ENCODE measurements at places on chromosomes 2 and 18.

- DNase-seq, result no peak
Measured at GRCh38 chr2:232456296-232457120, 555 bp downstream of the ALPI start.

- DNase-seq, result no peak
Measured at GRCh38 chr2:106098081-106098480, 96.0 kb downstream of the UXS1 start.

- no peak for DNase-seq
Measured at GRCh38 chr2:229832510-229832898, 89.3 kb downstream of the TRIP12 start.

DNA sequence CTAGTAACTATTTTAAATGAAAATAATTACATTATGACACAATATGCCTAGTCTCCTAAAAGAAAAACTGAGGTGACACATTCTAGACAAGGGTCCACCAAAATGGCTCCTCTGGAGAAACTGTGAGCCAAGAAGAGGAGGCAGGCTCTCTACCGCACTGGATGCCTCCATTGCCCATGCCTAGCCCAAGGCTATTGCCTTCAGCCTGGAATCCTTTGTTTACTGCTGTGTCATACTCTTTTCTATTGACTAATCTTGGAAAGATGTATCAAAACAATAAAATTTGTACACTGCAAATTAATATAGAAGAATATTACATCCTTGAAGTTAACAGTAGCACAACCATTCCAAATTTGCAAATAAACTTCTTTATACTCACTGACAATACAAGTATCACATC is 167.1 kb downstream of the RAB3GAP1 start:
- DNase-seq, result no peak

GRCh38 chr2:83109284-83109683 is 1349.8 kb downstream of the SUCLG1 start:
- no peak for DNase-seq

DNA sequence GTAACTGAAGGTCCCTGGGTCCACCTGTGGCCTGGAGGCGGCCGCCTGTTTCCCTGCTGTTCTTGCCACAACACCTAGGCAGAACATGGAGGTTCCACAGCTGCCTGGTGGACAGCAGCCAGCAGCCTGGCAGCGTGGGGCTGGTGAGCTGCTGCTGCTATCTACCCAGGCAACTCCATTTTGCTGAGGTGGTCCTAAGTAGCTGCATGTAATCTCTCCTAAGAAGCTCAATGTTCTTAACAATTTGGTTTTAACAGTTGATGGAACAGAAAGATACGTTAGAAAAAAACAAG is 66.7 kb downstream of the NDUFA10 start:
- DNase-seq, result no peak

- peak; percentile 53 for DNase-seq
Measured at GRCh38 chr2:19256121-19256601, 102.3 kb downstream of the OSR1 start.

DNA sequence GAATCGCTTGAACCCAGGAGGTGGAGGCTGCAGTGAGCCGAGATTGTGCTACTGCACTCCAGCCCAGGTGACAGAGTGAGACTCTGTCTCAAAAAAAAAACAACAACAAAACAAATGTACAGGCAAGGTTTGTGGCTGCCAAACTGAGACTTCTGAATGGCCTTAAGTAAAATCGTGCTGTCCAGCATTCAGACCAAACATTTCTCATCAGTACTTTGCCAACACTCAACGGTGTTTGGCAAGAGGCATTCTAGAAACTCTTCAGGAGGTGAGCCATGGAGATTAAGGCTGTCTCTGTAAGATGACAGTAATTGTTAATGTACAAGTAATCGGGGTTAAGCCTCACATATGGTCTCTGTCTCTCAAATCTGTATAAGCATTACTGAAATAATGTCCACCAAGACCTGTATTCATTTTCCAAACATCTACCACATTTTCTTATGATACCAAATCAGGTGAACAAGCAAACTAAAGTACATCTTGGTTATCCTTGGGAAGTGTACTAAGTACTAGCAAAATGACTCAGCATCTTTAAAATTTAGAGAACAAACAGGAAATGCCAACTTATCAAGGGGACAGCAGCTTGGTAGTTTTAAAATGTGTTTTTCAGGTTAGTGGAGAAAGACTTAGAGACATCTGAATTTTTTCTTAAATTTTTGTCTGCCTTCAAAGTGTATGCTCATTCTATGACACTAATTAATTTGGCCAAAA is 29.3 kb downstream of the SERPINE2 start:
- DNase-seq, result no peak

DNA sequence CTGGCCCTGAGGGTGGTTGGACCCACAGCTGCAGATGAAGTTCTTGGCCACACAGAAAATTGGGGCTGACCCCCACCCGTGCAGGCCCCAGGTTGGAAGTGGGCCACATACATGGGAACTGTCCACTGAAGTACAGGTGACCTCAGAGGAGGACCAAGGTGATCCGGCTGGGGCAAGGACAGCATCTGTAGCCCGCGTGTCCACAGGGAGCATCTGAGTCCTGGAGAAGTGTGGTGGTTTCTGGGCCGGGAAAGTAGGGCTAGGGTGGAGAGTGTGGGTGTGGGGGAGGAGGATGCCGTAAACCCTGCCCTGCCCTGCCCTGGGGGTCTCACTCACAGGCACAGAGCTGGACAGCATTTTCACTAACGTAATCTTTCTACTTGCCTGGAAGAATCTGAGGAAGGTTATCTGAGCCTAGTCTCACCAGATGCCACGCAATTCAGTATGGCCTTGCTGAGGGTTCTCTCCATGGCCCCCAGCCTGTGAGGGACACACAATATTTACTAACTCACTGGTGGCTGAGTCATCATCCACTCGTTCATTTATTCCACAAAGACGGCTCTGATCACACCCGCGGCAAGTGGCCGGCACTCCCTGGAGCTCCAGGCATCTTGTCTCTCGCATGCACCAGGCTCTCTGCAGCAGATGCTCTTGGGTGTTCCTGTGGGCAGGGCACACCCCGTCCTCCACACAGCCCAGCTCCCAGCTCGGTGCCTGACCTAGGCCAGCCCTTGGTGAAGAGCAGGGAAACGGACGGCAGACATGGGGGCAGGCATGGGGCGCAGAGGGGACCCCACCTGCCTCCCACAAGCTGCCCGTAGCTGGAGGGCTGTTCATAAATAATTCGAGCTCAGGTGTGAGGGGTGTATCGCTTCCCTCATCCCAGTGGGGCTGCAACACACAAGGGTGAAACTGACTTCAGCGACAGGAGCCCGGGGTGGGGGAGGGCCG is 51.2 kb downstream of the INHBB start:
- DNase-seq, result no peak

- DNase-seq, result no peak
Measured at GRCh38 chr2:52454962-52455361, 1312.6 kb upstream of the CHAC2 start.

- DNase-seq, result no peak
Measured at GRCh38 chr2:220374282-220374681, 746.9 kb downstream of the SLC4A3 start.

- DNase-seq, result no peak
Measured at GRCh38 chr2:200351815-200352214, 45.3 kb downstream of the SPATS2L start.

- no peak for DNase-seq
Measured at GRCh38 chr2:10222-10875, 36.0 kb downstream of the FAM110C start.

DNA sequence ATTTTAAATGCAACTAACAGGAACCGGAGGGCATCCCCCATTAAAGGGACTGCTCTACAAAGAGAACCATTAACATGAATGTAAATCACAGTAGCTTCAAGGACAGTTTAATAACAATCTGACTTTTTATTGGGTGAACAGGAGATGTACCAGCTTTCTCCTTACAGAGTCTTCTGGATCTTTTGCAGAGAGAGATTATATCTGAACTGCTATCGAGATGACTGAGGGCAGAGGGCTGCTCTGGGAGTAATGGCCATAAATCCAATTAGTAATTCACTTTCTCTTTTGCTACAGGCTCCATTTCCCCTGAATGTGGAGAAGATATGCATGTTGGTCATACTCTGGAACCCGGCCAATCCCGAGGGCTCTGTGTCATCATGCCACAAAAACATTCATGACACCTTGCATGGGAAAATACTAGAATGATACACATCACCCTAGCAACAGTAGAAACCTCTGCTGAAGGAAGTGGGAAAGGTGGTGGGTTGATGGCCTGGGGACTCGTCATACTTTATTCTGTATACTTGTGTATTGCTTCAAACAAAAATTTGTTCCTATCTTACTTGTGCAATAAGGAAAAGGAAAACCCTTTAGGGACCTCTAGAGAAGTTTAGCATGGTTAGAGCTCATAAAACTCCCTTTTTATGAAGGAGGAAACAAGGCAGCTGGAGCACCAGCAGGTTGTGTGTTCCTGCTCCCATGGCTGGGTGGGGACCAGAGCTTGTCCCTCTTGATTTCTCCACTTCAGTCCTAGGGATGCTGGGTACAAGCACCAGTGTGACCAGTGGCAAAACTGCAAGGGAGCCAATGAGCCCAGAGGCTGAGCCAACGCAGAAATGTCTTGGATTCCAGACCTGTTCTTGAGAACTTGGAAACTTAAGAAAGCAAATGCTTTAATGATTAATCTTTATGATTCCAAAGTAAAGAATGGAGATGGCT is 26.0 kb downstream of the CTAGE1 start:
- peak; percentile 89 for DNase-seq

- peak; percentile 85 for DNase-seq
Measured at GRCh38 chr2:160228141-160228917, 28.3 kb upstream of the ITGB6 start.

- no peak for DNase-seq
Measured at GRCh38 chr2:237591141-237591881, 777 bp upstream of the RAB17 start.

GRCh38 chr18:30684825-30685481 is 357.6 kb downstream of the DSC3 start:
- no peak for DNase-seq

GRCh38 chr2:69452687-69453086 is 15.5 kb upstream of the NFU1 start:
- no peak for DNase-seq

- DNase-seq, result peak; percentile 64
Measured at GRCh38 chr18:361941-362310, 94.1 kb upstream of the THOC1 start.

DNA sequence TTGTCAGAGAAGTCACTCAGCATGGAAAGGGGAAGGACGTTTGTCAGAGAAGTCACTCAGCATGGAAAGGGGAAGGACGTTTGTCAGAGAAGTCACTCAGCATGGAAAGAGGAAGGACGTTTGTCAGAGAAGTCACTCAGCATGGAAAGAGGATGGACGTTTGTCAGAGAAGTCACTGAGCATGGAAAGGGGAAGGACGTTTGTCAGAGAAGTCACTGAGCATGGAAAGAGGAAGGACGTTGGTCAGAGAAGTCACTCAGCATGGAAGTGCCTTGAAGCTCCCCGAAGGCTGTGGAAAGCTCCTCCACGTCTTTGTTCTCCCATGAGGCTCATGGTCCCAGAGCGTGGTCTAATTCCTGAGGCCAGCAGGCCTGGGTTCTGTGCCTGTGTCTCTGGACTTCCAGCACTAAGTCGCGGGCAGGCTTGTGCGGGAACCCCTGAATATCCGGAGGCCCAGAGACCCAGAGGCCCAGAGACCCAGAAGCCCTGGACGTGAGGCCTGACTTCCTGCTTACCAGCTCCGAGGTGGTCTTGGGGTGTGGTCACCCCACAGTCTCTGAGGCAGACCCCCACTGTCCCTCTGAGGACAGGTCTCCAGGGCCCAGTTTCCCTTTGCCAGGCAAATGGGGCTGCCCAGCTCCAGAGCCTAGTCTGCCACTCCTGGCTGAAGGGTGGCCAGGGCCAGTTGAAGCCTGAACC is 70.4 kb upstream of the TWIST2 start:
- no peak for DNase-seq

GRCh38 chr2:98378901-98379300 is 32.6 kb downstream of the CNGA3 start:
- DNase-seq, result no peak

- no peak for DNase-seq
Measured at GRCh38 chr2:43212216-43212835, 14.1 kb downstream of the ZFP36L2 start.

DNA sequence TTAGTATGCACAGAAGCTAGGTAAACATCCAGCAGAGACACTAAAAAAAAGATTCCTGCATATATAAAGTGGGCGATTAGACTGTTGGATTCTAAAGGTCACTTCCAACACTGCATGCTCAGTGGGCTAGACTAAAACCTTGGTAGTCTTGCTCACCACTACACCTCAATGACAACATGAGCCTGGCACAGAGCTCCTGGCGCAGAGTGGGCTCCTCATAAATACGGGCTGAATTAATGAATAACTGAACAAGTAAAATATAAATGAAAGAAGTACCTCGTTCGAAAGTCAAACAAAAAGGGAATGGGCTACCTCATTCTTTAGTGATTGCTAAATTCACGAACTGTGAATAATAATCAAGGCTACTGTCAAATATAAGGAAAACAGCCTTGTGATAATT is 185.3 kb downstream of the STK39 start:
- DNase-seq, result no peak

GRCh38 chr2:145644820-145645302 is 1124.9 kb upstream of the ZEB2 start:
- DNase-seq, result no peak

- DNase-seq, result no peak
Measured at GRCh38 chr2:106094131-106094841, 99.8 kb downstream of the UXS1 start.

DNA sequence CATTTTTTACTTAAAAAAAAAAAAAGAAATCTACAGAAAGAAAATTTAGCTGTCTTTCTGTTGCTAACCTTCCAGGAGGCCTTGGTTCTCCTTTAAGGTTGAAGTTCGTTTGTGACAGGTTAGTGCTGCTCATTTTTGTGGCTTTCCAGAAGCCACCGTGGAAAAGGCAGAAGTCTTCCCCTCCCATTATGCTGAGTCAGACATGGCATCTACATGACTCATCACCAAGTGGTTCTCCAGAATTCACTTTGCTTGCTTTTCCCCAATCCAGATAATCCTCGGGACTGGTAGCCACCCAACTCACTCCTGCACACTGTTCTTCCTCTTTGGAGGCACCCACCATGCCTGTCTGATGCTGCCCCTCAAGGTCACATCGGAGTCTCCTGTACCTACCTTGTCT is 228.7 kb downstream of the PIK3C3 start:
- DNase-seq, result peak; percentile 37

- DNase-seq, result no peak
Measured at GRCh38 chr2:8656160-8656641, 25.7 kb upstream of the ID2 start.

GRCh38 chr2:64260093-64260803 is 116.0 kb upstream of the PELI1 start:
- no peak for DNase-seq

GRCh38 chr2:103960951-103961350 is 893.0 kb upstream of the POU3F3 start:
- DNase-seq, result no peak

- DNase-seq, result no peak
Measured at GRCh38 chr2:120520929-120521912, 175.3 kb downstream of the INHBB start.

GRCh38 chr2:46380038-46380940 is 83.1 kb downstream of the EPAS1 start:
- DNase-seq, result no peak

All from umbilical cord (tissue), 2 donors.